T-cell (primary cell): ENCODE measurements at places on chromosomes 5 and 9. TPM values are rescaled to one million over a fixed set of nuclear protein-coding genes. Genes with fewer than 3 reads are reported as not detected.

Gene ZER1
- 50.6 TPM for total RNA-seq

Gene LECT2
- not detected for total RNA-seq

Gene IER5L
- total RNA-seq: 6.1 TPM

Gene NOL8
- 83.2 TPM for total RNA-seq

Gene NFIL3
- 3.7 TPM for total RNA-seq

GRCh38 chr5:143205883-143206195 is 197.6 kb downstream of the NR3C1 start:
- no peak for DNase-seq
- no peak overlapping the region for H3K4me3 ChIP-seq
- no peak overlapping the region for H3K27ac ChIP-seq
- no peaks in the 10 kb centered on the region for H3K4me1 ChIP-seq
- no peaks in the 10 kb centered on the region for H3K36me3 ChIP-seq
- no peaks in the 10 kb centered on the region for H3K27me3 ChIP-seq

- DNase-seq: no peak
- H3K27me3 ChIP-seq: no peaks in the 10 kb centered on the region
- peak within 1 kb of the TSS; percentile 44 for H3K4me3 ChIP-seq
Measured at GRCh38 chr5:141245250-141245717, at the start of gene PCDHB15. Gene PCDHB15 (plus strand): TSS chr5:141245395. CDS start chr5:141245579, 184 bp downstream.

GRCh38 chr5:172795318-172795977 is 24.5 kb upstream of the DUSP1 start:
- peaks cover 5% of the 10 kb centered on the region for H3K4me1 ChIP-seq
- no peaks in the 10 kb centered on the region for H3K27me3 ChIP-seq
- DNase-seq: no peak
- no peaks in the 10 kb centered on the region for H3K36me3 ChIP-seq
- H3K4me3 ChIP-seq: no peak overlapping the region

- H3K4me1 ChIP-seq: no peaks in the 10 kb centered on the region
- no peak for DNase-seq
- no peak overlapping the region for H3K27ac ChIP-seq
- no peak overlapping the region for H3K4me3 ChIP-seq
Measured at GRCh38 chr9:138022121-138022741, 144.6 kb downstream of the CACNA1B start.

DNA sequence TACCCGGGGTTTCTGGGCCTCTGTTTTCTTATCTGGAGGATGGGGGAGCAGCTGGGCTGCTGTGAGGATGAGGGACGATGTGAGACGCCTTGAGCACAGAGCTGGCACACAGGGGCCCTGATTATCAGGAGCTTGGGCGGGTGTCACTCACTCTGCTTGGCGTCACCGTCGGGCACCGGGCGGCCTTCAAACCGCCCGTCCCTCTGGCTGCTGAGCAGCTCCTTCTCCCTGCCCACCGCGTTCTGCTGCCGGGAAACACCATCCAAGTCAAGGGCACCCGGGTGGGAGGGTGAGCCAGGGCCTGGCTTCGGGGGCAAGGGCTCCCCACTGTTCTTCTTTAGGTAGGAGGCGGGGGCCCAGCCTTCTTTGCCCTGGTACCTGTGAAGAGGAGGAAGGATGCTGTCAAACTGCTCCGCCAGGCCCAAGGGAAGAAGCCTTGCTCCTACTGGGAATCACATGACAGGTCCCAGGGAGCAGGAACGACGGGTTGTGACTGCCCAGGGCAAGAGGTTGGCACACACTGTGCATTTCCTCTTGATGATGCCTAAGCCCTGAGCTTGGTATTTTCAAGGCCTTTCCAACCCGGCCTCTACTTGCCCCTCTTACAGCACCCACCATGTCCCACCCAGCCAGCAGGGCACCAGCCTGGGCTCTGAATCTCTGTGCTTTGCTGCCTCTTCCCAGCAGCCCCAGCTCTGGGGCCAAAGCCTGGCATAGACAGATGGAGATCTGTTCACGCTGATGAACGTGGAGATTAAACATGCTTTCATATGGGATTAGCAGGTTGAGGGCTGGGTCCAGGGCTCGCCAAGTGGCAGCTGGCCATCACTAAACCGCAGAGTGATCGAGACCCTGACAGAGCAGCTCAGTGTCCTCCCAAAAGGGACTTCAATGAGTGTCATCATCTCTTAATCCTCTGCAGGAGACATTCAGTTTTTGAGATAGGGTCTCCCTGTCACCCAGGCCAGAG is 66.9 kb upstream of the UBTD2 start:
- DNase-seq: no peak
- no peak overlapping the region for H3K4me3 ChIP-seq
- no peak overlapping the region for H3K27ac ChIP-seq
- H3K36me3 ChIP-seq: no peaks in the 10 kb centered on the region
- peaks cover 25% of the 10 kb centered on the region for H3K27me3 ChIP-seq

DNA sequence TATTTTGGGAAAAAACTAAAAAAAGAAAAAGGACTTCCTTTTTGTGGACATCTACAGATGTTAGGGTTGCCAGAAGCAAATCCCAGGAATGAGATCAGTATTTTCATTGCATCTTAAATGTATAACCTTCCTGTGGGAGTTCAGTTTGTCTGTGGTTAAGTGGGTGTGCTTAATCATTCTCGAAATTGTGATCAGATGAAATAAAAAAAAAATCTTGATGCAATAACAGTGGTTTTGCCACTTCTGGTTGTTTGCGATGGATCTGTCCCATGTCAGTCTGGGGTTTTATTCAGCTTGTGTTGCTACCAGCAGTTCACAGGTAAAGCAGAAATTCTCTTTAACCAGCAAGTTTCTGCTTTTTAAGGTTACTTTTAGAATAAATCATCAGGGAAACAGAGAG is 179.0 kb downstream of the MAN2A1 start:
- H3K36me3 ChIP-seq: peaks cover 25% of the 10 kb centered on the region
- no peak for DNase-seq
- no peak overlapping the region for H3K4me3 ChIP-seq
- H3K4me1 ChIP-seq: peaks cover 6% of the 10 kb centered on the region
- H3K27me3 ChIP-seq: no peaks in the 10 kb centered on the region

GRCh38 chr9:130235558-130236435 is 29.8 kb upstream of the HMCN2 start:
- H3K4me3 ChIP-seq: no peak overlapping the region
- no peak overlapping the region for H3K27ac ChIP-seq
- peaks cover 14% of the 10 kb centered on the region for H3K27me3 ChIP-seq
- no peak for DNase-seq
- H3K36me3 ChIP-seq: no peaks in the 10 kb centered on the region

DNA sequence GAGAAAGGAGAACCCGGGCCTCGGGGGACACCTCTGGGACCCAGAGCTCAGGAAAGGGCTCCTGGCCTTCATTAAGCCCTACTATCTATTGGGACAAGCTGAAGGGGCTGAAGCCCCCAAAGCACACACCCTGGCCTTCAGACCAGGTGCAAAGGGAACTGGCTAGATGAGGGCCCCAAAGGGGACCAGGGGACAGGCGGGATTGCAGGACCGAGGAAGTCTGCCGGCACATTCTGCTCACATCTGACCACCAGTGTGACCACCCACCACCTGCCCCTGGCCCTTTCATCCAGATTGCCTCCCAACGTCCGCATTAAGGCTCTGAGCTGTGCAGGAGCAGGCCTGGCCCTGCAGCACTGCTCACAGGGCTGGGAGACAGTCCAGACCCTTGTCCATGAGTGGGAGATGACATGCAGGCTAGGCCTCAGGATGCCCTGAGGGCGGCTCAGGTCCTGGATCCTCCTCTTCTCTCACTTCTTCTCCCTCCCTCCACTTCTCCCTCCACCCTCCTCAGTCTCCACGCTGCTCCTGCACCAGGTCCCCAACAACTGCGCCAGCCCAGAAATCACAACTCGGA is 19.2 kb downstream of the PSD2 start:
- H3K36me3 ChIP-seq: no peaks in the 10 kb centered on the region
- no peaks in the 10 kb centered on the region for H3K27me3 ChIP-seq
- DNase-seq: no peak

- H3K4me3 ChIP-seq: no peak overlapping the region
- no peak for DNase-seq
- no peaks in the 10 kb centered on the region for H3K27me3 ChIP-seq
- no peak overlapping the region for H3K27ac ChIP-seq
- H3K36me3 ChIP-seq: no peaks in the 10 kb centered on the region
Measured at GRCh38 chr5:139951296-139951924, 91.7 kb downstream of the NRG2 start.

GRCh38 chr5:180847026-180847425 is 14.1 kb downstream of the ZFP62 start:
- no peak for DNase-seq
- H3K36me3 ChIP-seq: peaks cover 14% of the 10 kb centered on the region
- H3K27ac ChIP-seq: no peak overlapping the region
- H3K4me1 ChIP-seq: no peaks in the 10 kb centered on the region
- H3K4me3 ChIP-seq: no peak overlapping the region

DNA sequence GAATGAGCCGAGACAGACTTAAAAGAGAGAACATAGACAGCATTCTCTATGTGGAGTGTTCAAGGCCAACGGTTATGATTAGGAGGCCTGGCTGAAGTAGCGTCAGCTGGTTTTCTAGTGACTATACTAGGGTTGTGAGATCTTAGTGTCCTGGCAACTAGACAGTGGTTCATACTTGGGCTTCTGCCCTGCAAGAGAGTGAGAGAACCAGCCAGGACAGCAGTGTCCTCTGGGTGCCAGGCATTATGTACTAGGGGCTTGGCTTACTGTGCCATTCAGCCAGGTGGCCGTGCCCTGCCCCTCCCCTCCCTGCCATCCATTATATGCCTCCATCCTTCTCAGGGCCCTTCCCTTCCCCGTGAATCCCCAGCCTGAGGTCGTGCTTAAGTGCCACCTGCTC is 56.8 kb downstream of the TRIO start:
- H3K27me3 ChIP-seq: peaks cover 10% of the 10 kb centered on the region
- H3K4me1 ChIP-seq: no peaks in the 10 kb centered on the region
- no peak for DNase-seq
- H3K4me3 ChIP-seq: no peak overlapping the region
